Progenitor cell of endocrine pancreas (in vitro differentiated cells): ENCODE measurements at places on chromosomes 12 and 14. TPM values are rescaled to one million over a fixed set of nuclear protein-coding genes. Genes with fewer than 3 reads are reported as not detected.

DNA sequence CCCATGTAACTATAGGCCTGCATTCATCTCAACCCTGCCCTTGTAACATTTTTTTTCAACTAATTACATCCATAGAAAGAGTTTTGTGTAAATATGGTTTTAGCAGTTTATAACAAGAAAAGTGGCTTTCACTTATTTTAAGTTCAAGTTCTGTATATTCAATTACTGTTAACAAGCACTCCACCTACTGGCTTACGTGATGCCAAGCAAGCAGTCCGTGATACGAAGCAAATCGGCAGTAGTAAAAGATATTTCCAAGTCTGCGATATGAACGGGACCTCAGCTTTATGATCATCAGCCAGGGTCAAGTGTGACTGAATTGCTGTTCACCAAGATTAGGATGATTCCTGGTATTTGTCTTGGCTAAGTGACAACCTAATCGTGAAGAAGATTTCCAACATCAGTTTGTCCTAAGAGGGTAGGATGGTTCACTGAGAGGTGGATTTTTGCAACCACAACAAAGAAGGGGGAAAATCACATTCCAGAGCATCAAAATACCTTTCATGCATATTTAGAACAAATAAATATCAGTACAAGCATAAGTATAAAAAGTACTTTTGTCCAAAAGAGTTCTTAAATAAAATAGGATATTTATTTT lies 456.2 kb downstream of the FOXG1 start:
- H3K27me3 ChIP-seq = peaks cover 31% of the 10 kb centered on the region
- H3K4me3 ChIP-seq = no peak overlapping the region
- no peak overlapping the region for H3K27ac ChIP-seq

DNA sequence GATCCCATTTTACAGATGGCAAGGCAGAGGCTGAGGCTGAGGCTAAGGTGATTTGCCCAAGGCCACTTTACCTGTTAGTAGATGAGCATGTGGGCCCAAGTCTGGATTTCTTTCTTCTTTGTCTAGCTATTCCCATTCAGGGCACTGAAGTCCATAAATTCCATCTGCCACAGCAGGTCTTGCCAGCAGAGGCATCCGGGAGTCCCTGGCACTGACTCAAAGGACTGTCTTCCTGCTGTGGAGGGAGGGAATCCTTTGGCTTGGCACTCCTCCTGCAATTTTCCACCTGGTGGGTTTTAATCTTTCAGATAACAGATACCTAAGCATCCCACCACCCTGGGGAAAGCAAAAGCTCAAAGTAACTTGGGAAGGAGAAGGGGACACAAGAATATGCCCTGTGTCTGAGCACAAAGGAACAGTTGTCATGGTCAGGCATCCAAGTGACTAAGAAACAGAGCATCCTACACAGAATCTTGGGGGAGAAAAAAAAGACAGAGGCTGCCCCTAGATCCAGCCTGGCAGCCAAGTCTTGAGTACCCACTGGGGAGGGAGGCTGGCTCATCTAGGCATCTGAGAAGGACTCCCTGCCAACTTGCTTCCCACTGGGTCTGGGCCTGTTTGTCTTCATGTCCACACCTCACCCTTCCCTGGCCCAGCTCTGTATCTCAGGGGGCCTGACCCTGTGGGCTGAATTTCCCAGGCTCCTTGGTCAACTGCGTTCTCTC lies 35.6 kb upstream of the CMKLR1 start:
- no peak overlapping the region for H3K4me3 ChIP-seq
- DNase-seq = no peak
- H3K36me3 ChIP-seq = no peaks in the 10 kb centered on the region
- no peak overlapping the region for H3K27ac ChIP-seq

DNA sequence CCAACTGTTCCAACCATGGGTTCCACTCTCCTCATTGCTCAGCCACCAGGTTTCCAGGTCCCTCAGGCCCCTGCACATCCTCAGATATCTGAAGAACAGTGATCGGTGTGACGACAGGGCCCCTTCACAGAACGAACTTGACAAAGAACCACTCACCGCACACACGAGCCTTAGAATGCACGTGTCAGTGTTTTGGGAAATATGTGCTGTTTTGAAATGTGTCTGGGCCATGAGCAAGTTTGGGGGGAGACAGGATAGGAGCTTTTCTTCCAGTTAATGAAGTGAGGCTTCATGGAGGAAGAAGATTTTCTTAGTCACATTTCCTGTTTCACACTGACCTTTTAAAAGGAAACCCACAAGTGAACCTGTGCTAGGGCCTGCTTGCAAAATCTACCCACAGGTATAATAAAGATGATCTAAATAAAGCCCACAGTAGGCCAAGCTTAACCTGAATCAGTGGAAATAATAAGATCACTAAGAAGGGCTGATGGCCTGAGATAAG lies 58.6 kb downstream of the ZFP36L1 start:
- H3K4me3 ChIP-seq = no peak overlapping the region
- DNase-seq = no peak
- H3K27me3 ChIP-seq = peaks cover 5% of the 10 kb centered on the region

DNA sequence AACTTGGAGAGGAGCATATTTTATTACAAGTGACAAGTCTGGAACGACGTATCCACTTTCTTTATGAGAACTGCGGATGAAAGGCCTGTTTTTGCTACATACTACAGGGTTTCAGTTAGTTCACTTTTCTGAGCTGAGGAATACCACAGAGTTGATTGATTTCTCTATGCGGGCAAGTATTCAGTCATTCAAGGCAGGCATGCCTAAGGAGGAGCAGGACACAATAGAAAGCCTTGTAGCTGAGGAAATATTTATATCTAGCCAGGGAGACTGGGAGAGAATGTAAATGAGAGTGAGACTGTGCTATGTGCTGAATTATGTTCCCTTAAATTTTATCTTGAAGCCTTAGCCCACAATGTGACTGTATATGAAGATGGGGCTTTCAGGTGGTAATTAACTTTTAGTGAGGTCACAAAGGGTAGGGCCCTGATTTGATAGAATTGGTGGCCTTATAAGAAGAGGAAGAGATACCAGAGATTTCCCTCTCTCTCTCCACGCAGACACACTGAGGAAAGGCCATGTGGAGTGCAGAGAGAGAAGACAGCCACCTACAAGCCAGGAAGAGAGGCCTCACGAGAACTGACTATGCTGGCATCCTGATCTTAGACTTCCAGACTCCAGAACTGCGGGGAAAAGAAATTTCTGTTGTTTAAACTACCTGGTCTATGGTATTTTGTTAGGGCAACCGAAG lies 459.0 kb upstream of the ATP2B1 start:
- H3K4me1 ChIP-seq = no peaks in the 10 kb centered on the region
- H3K36me3 ChIP-seq = no peaks in the 10 kb centered on the region
- no peak overlapping the region for H3K27ac ChIP-seq
- no peak overlapping the region for H3K4me3 ChIP-seq
- no peaks in the 10 kb centered on the region for H3K27me3 ChIP-seq
- no peak for DNase-seq

The MYH6 gene
- 0.04 and 0.07 TPM in 2 replicates for total RNA-seq
